ENCODE measurements at places on chromosomes 1 and 21. TPM values are rescaled to one million over a fixed set of nuclear protein-coding genes. Genes with fewer than 3 reads are reported as not detected.

C4BPB gene
- total RNA-seq = not detected

OR10Z1 gene
- total RNA-seq = not detected

PIK3R3 gene
- total RNA-seq = 7.4 TPM

TMEM200B gene
- total RNA-seq = not detected
